ENCODE measurements at places on chromosomes 11 and 22.

DNA sequence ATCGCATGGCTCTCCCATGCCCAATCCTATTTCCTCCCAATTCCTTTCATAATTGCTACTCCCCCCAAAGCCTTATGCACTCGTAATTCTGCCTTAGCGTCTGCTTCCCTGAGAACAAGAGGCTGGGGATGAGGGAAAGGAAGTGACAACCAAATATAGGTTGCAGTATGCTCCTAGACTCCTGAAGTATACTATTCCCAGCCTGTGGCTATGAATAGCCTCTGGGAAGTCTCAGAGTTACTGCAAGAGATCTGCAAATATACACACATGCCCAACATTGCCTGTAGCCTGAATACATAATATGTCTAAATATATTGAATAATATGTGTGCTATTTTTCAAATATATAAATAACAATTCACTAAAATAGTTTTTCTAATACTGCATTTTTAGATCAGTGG lies 96.1 kb upstream of the CD44 start:
- no peak for DNase-seq

GRCh38 chr11:68780829-68781228 lies 29.5 kb upstream of the TESMIN start:
- no peak for DNase-seq

DNA sequence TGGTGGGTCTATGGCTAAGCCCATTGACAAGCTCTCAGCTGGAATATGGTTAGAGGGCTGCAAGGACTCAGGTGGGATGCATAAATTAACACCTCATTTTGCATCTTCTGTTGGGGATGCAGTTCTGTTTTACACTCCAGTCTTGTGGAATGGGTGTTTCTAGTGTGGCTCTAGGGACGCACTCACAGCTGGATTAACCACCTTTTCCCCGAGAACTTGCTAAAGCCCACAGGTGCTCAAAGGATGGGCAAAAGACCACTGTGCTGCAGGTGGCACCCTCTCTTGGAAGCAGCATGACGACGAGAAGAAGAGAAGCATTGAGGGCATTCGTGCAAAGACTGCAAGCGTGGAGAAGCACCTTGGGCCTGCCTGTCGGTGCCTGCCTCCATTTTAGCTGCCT lies 6.9 kb downstream of the BARX2 start:
- no peak for DNase-seq

GRCh38 chr11:102197670-102198139 lies 87.5 kb downstream of the YAP1 start:
- DNase-seq = no peak

DNA sequence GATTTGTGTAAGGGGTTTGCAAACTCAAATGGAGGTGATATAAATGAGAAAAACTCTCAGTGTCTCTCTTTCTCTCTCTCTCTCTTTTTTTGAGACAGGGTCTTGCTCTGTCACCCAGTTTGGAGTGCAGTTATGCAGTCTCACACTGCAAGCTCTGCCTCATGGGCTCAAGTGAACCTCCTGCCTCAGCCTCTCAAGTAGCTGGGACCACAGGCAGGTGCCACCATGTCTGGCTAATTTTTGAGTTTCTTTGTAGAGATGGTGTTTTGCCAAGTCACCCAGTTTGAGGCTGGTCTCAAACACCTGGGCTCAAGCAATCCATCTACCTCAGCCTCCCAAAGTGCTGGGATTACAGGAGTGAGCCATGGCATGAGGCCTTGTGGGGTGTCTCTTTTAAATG lies 2.9 kb downstream of the BIRC3 start:
- no peak for DNase-seq

DNA sequence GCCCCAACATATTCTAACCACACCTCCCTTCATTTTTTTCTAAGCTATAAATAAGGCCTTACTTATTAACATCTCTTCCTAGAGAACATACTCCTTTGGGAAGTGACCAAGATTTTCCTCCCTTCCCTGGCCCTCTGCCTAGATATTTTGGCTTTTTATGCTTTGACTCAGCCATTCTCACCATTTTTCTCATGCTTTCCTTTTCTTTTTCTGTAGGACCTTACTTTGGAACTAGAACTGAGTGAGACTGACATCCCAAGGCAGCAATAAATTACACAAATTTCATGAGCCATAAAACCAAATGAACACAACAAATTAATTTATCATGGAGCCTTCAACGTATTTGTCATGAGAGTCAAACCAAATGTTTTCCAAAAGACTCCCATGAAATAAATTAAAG lies 142.7 kb upstream of the CTSC start:
- no peak for DNase-seq

GRCh38 chr11:86050196-86050709 lies 18.6 kb downstream of the PICALM start:
- DNase-seq = no peak

- no peak for DNase-seq
Measured at GRCh38 chr11:96741068-96741467, 351.3 kb downstream of the JRKL start.

DNA sequence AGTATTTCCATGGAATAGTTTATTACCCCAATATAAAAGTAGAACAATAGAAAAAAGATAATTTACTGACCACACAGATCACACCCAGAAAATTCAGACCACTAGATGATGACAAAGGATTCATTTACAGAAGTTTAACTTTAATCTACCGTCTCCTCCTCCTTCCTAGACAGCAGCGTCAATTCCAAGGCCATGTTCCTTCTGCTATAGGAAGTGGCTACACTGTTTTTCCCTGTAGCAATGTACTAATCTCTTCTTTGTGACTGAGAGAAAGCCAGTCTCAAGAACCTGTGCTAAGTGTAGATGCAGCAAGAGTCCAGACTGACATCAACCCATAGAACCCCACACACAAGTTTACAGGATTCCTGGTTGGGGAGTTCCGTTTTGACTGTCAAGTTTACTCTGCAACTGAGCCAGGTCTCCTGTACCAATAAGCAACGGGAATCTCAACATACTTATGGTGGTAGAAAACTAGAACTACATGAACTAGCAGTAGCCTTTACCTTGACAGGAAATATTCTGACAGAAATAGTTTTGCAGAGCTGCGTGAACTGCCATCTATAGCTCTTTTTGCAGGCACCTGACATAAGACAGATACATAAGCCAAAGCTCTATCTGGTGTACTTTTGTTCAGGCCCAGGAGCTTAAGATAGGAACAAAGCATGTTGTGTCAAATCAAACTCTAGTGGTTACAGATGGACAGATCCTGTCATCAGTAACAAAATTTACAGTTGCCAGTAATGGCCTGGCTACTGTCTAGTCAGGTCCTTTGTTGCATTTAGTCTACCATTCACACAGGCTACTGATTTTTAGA lies 42.9 kb downstream of the MRTFA start:
- DNase-seq = no peak

DNA sequence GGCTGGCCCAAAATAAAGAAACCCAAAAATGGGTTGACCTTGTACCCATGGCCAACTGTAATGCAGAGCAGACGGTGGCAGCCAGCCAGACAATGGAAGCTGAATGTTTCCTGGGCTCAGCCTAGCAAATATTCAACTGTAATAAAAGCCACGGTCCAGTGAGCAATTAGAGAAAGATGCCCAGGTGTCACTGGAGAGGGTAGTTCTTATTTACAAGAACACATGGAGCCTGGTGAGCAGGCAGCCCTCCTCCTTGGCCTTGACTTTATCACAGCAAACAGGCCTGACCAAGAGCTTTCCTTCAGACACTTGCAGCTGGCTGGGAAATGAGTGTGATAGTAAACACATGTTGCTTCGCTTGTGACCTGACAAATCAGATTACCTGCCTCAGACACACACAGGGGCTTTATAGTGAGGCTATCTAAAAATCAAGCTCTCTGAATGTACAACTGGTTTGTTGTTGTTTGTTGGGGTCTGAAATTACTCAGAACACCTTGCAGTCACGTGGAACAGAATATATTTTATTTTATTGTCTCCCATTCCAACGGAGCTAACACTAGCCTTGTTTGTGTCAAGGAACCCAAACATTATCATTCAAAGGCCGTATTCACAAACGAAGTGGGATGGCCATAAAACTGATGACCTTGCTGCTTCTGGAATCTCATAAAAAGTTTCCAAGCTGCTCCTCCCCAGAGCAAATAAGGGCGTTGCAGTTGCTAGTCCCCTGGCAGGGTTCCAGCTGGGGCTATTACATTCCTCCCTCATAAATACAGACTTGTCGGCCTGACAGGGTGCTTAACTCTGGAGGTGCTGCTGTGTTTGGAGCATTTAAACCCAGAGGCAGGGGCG lies 161.1 kb downstream of the BBOX1 start:
- DNase-seq = no peak

DNA sequence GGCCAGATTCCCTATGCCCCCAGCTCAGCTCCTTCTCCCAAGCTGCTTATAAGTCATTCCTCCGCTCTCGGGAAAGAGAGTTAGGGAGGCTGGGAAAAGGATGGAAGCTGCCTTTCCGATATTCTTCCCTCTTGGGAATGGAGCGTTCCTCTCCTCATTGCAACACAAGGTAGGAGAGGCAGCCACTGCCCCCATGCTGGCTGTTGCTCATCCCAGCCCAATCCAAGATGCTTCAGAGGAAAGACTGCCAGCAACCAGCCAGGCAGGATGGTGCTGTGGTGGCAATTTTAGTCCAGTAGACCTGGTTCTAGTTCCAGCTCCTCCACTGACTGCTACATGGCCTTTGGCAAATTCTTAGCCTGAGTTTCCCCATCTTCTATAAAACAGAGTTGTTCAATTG lies 13.7 kb upstream of the C11orf96 start:
- DNase-seq = no peak

- DNase-seq = no peak
Measured at GRCh38 chr11:121644187-121644512, 191.4 kb upstream of the SORL1-AS1 start.

GRCh38 chr11:21110415-21110814 lies 441.0 kb downstream of the NELL1 start:
- DNase-seq = no peak

DNA sequence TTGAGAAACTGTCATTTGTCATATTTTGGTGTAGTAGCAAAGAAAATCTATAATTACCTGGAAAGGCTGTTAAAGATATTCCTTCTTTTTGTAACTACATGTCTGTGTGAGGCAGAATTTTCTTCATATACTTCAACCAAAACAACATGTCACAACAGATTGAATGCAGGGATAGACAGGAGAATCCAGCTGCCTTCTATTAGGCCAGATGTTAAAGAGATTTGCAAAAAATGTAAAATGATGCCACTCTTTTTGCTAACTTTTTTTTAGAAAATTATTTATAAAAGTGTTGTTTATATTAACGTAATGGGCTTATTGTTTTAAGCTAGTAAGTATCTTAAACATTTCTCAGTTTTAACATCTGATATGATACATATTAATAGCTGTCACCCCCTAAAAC lies 12.7 kb downstream of the DGKZ start:
- DNase-seq = no peak

- DNase-seq = no peak
Measured at GRCh38 chr11:58057481-58057880, 26.7 kb downstream of the OR6Q1 start.
